Tibial artery (tissue), 4 donors: ENCODE measurements at places on chromosomes 6 and 20.

DNA sequence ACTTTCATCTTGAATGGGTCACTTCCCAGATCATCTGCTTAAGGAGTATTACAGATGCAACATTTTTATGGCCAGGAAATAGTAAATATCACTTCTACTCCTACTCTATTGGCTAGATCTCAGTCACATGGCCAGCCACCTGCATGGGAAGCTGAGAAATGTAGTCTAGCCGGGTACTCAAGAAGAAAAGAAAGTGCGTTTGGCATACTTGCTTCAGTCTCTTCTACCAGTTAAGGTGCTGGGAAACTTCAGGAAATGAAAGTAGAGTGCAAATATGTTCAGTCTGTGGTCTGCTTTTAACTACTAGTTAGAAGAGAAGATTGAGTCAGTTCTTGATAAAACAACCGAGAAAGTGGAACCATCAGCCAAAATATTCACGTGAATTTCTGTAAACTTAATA lies 129.2 kb downstream of the PDSS2 start:
- DNase-seq, result no peak

DNA sequence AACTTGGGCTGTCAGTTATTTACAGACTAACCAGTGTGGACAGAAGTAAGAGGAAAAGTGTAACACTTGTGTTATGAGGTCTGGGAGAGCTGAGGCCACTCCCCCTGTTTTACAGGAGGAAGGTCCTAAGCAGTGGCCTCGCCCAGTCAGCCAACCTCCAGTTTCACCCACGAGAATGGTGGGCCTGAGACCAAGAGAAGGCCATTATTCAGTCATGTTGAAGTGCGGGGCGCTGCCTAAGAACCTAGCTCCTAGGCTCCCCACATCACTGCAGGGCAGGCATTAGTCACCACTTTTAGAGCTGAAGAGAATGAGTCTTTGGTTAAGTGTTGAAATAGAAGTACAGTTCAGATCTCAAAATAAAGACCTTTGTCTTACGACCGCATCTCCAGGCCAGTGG lies 27.9 kb downstream of the CDYL start:
- DNase-seq, result no peak

DNA sequence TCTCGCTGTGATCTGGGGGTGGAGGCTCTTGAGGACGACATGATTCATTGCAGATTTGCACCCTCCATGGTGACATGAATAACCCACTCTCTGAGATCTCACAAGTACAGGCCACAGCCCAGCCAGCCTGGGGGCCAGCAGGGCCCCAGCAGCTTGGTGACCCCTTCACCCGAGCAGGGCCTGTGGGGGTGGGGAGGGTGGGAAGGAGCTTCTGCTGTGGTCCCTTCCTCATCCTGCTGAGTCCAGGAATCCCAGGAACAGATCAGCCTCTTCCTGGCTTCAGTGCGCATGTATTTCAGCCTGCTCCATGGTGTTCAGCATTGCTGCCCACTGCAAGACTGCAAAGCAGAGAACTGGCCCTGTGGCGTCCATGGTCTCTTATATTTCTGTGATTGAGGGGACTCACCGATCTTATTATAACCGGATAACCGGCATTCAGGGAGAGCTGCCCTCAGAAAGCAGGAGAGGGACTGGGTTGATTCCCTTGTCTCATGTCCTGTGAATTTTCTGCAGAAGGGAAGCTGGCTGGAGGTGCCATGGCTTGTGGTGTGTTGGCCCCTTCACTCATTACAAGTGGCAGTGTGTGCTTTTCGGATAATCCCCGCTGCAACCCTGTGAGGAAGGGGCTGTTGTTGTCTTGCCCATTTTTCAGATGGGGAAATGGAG lies 118.8 kb upstream of the FRMD1 start:
- DNase-seq, result peak; percentile 3

DNA sequence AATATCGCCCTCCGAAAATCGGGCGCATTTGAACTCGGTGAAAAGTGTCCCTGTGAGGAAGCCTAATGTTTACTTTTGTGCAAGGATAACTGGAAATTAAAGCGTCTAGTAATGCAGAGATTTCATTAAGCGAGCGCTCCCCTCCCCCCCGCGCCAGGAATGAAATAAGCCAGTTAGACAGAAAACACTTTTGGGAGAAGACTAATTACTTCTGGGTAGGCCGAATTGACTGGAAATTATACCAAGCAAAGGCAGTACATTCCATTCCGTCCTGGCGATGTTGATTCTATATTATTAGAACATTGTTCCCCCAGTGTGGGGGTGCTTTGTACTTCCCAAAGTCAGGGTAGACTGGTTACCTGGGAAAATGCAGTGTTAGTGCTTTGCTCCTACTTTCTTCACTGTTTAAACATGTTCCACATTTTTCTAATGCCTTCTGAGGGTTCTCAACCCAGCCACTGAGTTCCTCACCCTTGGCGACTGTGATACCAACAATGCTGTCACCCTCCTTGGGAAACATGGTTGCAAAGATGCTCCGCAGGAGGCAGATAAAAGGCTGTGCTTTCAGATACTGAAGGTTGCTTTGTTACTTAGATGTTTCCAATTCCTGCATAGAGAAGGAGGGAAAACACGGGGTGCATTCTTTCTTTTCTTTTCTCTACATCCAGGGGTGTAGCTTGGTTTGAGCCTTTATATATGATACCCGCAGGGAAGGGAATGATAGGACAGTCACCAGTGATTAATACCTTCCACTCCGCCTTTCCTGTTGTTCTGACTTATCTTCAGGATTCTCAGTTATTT lies 2.6 kb downstream of the GJA1 start:
- peak; percentile 40 for DNase-seq

DNA sequence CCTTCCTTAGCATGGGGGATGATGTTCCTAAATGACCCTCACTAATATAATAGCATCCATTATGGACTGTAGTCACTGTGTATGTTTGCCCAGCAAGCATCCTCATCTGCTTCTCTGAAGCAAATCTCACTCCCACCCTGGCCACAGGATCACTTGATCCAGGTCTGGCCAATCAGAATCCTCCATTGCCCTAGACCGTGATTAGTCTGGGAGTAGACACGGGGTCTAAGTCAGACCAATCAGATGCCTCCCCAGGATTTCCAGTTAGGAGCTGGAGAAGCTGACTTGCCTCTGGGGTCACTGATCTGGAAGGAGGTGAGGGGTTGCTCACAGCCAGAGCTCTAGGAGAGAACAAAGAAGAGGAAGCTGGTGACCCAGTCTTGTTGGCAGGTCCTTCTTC lies 153.9 kb downstream of the DHX35 start:
- no peak for DNase-seq

DNA sequence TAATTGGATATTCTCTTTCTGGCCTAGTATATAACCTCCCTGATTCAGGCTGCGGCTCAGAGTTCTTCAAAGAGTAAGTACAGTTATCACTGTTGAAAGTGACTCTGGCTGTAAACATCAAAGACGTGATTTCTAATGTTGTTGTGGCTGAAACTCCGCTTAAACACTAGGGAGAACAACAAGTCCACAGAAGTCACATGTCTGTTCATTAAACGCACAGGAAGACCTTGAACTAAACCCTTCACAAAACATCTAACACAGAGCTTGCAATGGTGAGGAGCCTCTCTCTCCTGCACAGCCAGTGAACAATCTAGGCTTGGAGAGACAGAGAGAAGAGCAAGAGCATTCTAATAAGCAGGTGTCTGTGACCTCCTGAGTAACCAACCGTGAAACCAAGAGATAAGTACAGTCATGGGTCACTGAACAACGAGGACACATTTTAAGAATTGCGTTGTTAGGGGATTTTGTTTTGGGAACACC lies 249.3 kb downstream of the PRKN start:
- no peak for DNase-seq

DNA sequence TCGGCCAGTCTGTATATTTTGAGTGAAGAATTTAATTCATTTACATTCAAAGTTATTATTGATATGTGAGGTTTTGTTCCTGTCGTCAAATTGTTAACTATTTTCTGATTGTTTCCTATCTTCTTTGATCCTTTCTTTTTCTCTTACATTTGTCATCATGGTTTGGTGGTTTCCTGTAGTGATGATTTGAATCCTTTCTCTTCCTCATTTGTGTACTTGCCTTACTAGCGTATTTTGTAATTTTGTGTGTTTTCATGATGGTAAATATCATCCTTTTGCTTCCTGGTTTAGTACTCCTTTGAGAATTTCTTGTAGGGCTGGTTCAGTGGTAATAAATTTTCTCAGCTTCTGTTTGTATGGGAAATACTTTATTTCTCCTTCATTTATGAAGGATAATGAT lies 151.7 kb upstream of the CEP162 start:
- DNase-seq, result no peak

DNA sequence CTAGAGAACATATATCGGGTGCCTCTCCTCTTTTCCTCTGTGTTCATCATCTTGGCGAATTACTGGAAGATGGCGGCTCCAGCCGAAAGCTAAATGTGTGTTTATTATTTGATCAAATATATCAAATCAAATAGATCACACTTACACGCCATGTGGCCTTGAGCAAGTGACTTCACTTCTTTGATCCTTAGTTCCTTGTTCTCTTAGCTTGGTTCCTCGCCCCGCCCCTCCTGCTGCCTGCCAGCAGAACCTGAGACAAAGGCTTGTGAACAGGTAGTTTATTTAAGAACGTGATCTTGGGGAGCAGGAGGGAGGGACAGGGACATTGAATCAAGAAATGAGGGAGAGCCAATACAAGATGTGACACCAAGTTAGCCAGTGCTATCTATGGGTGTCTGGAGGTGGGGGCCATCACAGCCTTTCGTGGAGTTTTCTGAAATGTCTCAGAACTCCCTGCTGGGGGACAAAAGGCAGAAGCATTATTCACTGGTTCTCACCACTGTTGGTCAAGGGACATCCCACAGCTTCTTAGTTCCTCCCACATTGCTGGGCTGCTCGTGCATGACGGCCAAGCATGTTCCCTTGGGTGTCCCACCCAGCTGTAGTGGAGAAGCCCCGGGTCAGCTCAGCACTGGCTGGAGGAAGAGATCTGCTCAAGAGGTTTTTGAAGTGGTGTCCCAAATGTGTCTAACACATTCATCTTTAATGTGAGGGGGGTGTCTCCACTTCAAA lies 44.9 kb upstream of the RNF24 start:
- DNase-seq, result no peak

DNA sequence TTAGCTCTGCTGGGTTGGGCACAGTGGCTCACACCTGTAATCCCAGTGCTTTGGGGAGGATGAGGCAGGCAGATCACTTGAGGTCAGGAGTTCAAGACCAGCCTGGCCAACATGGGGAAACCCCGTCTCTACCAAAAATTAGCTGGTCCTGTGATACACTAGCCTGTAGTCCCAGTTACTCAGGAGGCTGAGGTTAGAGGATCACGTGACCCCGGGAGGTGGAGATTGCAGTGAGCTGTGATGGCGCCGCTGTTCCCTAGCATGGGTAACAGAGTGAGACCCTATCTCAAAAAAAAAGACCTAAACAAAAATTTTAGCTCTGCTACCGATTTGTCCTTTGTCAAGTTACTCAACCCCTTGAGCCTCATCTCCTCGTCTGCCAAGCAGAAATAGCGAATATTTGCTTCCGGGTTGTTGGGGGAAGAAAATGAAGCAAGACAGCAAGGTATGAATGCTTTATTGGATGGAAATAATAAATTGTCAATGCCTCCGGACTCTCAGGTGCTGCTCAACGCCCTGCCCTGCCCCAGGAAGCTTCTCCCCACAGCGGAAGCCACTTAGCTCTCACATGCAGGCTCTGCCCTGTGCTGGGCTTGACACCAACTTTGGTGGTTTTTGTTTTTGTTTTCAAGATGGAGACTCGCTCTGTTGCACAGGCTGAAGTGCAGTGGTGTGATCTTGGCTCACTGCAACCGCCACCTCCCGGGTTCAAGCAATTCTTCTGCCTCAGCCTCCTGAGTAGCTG lies 24.9 kb upstream of the ITCH start:
- DNase-seq, result no peak

DNA sequence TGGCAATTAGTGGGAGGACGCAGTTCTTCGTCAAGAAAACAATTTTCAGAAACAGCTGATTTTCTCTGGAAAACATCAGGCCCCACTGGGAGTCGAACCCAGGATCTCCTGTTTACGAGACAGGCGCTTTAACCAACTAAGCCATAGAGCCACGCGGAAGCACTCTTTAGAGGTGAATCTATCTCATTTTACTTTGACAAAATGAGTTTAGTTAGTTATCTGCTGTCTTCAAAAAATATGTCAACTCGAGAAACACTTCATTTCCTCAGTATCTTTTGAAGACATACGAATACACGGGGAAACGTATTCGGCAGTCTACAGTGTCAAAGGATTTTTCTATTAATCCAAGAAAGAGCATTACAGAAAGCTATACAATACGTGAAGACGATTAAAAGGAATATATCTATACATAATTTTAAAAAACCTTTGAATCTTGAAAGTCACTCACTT lies 26.7 kb downstream of the GPX6 start:
- no peak for DNase-seq

DNA sequence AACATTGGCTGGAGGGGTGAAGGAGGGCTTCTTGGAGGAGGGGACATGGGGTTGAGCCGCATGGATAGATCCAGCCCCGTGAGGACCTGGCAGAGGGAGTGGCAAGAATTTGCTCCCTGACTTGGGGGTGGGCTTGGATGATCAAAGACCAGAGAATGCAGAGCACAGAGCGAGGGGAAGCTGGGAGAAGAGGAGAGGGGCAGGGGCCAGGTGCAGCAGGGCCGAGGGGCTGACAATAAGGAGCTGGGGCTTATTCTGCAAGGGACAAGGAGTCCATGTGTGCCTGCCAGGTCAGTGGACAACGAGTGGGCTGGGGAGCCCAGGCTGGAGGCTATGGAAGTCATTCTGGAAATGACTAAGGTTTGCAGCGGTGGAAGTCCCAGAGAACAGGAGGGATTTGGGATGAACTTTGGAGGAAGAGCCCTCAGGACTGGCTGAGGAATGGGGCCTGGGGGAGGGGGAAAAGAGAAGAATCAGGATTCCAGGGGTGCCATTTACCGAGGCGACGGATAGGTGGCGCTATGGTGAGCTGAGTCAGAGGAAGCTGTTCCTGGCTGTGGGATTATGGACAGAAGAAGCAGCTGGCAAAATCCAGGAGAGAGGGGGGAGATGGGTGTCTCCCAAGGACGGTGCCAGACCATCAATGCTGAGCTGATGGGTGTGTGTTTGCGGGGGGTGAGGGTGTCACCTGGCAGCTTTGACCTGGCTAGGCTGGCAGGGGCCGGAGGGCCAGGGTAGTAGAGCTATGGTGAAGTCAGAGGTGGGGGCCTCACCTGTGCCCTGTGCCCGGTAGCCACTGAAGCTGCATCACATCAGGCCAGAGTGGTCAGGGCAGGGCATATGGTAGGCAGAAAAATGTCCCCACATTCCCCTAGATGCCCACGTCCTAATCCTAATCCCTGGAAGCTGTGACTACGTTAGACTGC lies 7.8 kb downstream of the KCNG1 start:
- DNase-seq, result no peak

- DNase-seq, result no peak
Observed at GRCh38 chr6:102488729-102489128, 1095.2 kb downstream of the GRIK2 start.

DNA sequence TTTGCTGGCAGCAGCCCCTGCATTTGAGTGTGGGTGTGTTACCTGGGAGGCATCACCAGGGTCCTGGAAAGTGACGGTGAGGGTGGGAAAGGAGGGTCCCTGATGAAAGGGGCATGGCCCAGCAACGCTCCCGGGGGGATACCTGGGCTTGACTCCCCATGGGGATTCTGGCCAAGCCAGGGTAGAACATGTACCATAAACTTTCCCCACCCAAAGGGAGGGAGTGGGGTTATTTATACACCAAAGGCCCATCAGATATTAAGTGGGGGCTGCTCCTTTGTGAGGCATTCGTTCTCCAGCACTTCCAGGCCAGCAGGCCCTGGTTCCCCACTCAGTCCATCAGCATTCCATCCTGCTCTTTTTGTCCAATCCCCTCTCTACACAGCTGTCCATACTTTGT lies 20.6 kb upstream of the CCR6 start:
- DNase-seq, result no peak

GRCh38 chr6:45461486-45461885 lies 83.8 kb upstream of the SUPT3H start:
- no peak for DNase-seq

GRCh38 chr20:62357187-62357667 lies 9.9 kb downstream of the LAMA5 start:
- peak; percentile 93 for DNase-seq
